CD8-positive, alpha-beta memory T cell (primary cell): ENCODE measurements at places on chromosomes 6 and 20. TPM values are rescaled to one million over a fixed set of nuclear protein-coding genes. Genes with fewer than 3 reads are reported as not detected.

DNA sequence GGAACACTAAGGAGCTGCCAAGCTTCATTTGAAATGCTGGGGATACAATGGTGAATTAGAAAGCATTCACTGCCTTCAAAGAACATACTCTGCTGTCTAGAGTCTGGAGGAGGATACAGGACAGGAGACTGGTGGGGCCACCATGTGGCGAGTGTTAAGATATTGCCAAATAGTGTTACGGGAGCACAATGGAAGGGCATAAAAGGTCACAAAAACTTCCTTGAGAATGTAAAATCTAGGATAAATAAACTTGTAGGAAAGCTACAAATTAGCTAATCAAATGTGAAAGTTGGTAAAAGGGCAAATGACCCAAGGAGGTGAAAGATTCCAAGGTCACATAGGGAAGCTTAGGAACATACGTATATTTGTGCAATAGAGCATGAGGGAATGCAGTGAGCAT, 271.7 kb downstream of the RFPL4B start:
- no peak for DNase-seq

DNA sequence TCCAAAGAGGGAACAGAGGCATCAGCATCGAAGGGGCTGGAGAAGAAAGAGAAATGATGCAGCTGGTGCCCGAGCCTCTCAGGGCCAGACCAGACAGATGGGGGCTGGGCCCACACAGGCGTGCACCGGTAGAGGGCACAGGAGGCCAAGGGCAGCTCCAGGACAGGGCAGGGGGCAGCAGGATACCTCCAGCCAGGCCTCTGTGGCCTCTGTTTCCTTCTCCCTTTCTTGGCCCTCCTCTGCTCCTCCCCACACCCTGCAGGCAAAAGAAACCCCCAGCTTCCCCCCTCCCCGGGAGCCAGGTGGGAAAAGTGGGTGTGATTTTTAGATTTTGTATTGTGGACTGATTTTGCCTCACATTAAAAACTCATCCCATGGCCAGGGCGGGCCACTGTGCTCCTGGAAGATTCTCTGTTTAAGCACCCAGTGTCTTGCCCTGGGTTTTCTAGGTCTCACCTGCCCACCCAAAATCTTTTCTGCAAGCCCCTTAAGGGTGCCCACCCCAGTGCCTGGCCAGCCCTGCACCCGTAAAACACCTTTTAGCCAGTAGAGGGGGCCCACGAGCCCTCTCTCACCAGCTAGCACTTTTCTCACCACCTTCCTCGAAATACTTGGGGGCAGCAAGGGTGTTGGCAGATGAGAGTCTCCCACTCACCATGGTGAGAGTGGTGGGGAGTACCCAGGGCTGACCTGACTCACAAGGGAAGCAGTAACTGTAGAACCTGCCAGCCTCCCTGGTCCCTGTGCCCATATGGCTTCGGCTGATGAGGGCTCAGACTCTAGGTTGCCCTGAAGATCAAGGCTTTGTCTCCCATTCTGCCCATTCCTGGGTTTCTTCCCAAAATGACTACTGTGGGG, 35.7 kb upstream of the ID1 start:
- DNase-seq, result peak; percentile 64

- DNase-seq, result no peak
Measured at GRCh38 chr6:141354191-141354955, 778.4 kb upstream of the GJE1 start.

The RPL7L1 gene
- 95.0 TPM for polyA plus RNA-seq

The SMPD2 gene
- polyA plus RNA-seq, result 9.4 TPM

DNA sequence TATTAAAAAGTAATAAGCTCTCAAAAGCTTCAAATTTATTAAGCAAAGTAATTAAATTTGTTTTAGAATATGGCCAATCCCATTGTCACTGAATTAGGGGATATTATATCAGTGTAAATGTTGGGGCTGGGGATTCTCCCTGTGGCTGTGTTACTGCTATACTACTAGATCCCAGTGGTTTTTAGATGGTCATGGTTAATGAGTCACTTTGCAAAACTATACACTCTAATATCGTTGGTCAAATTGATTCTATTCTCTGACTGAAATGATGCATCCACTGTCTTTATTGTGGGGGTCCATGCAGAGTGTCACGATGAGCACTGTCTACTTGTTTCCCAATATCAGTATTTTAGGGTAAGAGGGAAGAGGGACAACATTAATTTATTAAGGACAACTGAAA, 336.9 kb upstream of the PREP start:
- no peak for DNase-seq

- no peak for DNase-seq
Measured at GRCh38 chr6:3419624-3420272, 37.1 kb downstream of the SLC22A23 start.

DNA sequence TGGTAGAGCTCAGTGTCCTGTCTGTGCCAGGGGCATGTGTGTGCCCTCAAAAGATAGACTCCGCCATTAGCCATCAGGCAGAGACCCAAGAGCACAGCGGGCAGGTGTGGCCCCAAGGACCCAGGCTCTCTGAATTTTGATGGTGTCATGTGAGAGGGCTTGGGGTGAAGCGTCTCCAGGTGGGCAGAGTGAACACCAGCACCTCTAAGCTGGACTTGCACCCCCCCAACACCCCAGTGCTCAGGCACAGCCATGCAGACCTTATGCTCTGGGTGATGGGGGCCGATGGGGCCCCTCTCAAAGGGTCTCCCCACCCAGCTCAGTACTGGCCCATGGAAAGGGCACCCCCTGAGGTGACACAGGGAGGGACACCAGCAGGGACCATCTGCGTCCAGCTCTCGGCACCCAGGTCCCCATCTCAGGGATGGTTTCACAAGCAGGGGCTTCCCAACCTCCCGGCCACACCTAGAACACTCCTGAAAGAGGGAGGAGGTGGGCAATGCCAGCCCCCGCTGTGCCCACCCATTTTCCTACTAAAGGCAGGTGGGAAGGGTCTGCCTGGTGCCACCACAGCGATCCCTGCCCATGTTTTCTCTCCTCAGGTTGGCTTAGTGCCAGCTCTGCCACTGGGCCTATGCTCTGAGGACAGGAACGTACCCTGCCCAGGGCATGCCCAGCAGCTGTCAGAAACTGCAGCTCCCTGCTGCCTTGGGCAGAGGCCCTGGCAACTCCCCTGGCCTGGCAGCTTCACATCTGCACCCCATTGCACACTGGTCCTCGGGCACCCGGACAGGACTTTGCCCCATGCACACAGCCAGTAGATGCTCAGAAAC, 3.5 kb downstream of the CST7 start:
- no peak for DNase-seq

The PRELID3B gene
- 33.8 TPM for polyA plus RNA-seq

The FGD2 gene
- 0.53 TPM for polyA plus RNA-seq

The ARMH2 gene
- polyA plus RNA-seq, result 0.78 TPM

DNA sequence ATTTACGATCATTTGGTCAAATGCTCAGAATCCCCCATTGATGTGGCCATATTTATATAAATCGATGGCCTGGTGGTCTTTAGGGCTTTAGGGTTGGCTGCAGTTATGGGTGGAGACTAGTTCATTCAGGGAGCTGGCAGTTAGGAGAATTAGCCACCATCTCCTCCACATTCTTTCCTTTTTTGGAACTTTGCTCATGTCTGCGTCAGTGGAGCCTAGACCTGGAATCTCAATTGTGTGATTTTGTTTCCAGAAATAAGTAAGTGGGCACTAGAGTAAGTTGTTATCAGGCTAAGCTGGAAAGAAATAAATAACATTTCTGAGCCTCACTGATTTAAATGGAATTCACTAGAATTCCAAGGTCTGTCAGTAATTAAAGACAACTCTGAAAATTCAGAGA, 29.0 kb upstream of the ELOVL5 start:
- DNase-seq, result no peak

- no peak for DNase-seq
Measured at GRCh38 chr6:109075934-109076333, 18.7 kb downstream of the SESN1 start.

The PDRG1 gene
- 22.4 TPM for polyA plus RNA-seq

- DNase-seq, result no peak
Measured at GRCh38 chr6:71015392-71015791, 58.5 kb upstream of the B3GAT2 start.

DNA sequence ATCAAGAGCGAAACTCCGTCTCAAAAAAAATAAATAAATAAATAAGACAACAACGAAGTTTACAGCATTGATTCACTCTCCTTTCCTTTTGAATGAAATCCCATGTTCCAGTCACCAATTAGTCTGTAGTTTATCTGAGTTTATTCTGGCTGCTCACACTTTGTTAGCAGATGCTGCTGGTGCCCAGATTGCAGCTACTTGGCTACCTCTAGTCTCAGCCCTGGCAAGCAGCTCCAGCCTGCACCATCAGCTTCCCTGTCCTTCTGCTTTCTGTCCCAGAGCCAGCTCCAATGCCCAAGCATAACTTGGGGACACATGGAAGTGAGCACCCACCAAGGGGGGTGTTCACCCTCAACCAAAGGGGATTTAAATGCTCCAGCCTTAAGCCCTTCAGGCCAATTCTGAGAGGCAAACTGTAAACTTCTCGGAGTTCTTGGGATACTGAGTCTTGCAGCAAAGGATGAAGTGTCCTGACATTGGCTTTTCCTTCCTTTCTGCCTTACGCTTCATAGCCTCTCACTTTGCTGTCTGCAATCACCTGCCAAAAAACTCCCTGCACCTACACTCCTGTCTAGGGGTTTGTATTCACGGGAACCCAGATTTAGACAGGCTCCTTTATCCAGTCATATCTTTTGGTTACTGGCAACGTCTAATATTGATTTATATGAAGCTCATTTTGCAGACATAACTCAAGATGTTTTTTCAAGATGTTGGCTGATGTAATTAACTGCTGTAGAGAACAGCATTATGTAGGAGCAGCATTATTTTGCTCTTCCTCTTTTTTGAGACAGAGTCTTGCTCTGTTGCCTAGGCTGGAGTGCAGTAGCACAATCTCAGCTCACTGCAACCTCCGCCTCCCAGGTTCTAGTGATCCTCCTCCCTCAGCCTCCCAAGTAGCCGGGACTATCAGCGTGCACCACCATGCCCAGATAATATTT, 9.8 kb upstream of the TASP1 start:
- no peak for DNase-seq

DNA sequence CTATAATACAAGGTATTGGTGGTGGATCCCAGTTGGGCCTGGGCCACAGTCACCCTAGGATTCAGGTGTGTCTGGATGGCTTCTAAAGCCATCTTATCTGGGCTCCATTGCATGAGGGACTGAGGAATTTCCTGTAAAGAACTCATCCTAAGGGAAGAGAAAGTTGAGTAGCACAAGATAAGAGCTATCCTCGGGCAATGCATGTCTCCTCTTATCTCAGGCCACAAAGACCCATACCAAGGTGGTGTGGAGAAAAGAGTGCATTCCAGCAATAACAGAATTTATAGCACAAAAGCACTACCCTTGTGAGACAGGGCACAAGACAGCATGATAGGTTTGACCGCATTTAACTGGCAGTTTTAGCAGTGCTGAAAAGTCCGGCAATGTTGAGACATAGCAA, 14.3 kb upstream of the MTRF1L start:
- no peak for DNase-seq

The PTCRA gene
- not detected for polyA plus RNA-seq

The RNF39 gene
- polyA plus RNA-seq, result 0.17 TPM

- DNase-seq, result no peak
Measured at GRCh38 chr6:108127826-108128225, 38.0 kb upstream of the NR2E1 start.

The ENPP1 gene
- 1.2 TPM for polyA plus RNA-seq

DNA sequence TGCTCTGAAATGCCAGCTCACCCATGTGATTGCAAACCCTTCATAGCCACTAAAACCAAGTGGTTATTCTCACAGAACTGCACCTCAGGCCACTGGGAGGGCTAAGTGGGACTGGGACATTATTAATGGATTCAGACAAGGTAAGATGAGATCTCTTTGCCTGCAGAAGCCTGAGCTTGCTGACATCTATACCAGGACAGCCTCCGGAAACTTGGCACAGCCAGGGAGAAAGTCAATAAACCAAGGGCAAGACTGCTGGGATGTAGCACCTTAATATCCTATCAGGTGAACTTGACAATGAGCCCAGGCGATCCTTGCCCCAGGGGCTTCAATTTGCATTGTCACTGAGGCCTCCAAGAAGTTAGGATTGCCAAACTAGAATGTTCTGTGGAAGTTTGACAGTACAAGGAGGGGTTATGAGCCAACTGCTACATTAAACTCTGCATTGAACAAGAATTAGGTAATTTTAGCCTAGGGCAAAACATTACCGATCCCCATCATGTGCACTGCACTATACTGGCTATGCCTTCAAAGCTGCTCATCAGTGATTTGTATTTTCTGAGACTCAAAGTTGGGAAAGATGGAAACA, 60.1 kb upstream of the RALGAPA2 start:
- no peak for DNase-seq

The ADGRG6 gene
- polyA plus RNA-seq, result not detected

The TTLL9 gene
- polyA plus RNA-seq, result not detected

The LKAAEAR1 gene
- polyA plus RNA-seq, result 1.2 TPM

The SIGLEC1 gene
- not detected for polyA plus RNA-seq

The BMP2 gene
- polyA plus RNA-seq, result not detected

- no peak for DNase-seq
Measured at GRCh38 chr6:87825821-87826221, 123.8 kb upstream of the AKIRIN2 start.

- DNase-seq, result no peak
Measured at GRCh38 chr20:620246-620645, 10.1 kb upstream of the TCF15 start.

The SLC17A9 gene
- polyA plus RNA-seq, result 1.0 TPM

GRCh38 chr20:50865591-50865990, 65.6 kb downstream of the ADNP start:
- no peak for DNase-seq

GRCh38 chr6:26613689-26614683, 17.2 kb downstream of the ABT1 start:
- DNase-seq, result peak; percentile 50

GRCh38 chr6:139296927-139297326, 5.1 kb upstream of the TXLNB start:
- no peak for DNase-seq

The EYS gene
- polyA plus RNA-seq, result not detected
